ENCODE measurements at places on chromosomes 3 and 15.

DNA sequence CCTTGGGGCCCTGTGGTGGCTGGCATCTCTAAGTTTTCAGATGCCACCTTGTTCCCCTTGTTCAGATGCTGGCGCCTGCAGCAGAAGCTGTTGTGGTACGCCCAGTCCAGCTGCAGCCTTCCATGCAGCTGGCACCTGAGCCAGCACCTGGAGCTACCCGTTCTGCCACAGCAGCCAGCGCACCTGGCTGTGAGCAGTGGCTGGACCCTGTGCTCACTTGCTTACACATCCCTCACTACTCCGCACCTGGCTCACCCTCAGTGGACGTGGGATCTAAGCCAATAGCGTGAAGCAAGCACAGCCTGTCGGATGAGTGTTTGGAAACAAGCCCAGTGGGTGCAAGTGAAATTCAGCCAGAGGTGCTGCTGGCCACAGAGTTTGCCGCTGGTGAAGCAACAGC, 607.5 kb upstream of the BCHE start:
- DNase-seq, result no peak

DNA sequence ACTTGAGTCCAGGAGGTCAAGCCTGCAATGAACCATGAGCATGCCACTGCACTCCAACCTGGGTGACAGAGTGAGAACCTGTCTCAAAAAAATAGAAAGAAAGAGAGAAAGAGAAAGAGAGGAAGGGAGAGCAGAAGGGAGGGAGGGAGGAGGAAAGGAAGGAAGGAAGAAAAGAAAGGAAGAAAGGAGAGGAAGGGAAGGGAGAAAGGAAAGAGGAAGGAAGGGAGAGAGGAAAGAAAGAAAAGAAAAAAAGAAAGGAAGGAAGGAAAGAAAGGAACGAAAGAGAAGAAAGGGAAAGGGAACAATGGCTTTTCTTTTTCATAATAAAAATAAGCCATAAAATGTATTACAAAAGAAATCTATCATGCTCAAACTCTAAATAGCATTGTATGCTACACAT, 116.9 kb downstream of the ZNF385D start:
- DNase-seq, result no peak

GRCh38 chr3:172629470-172629869, 81.4 kb downstream of the NCEH1 start:
- DNase-seq, result peak; percentile 79

DNA sequence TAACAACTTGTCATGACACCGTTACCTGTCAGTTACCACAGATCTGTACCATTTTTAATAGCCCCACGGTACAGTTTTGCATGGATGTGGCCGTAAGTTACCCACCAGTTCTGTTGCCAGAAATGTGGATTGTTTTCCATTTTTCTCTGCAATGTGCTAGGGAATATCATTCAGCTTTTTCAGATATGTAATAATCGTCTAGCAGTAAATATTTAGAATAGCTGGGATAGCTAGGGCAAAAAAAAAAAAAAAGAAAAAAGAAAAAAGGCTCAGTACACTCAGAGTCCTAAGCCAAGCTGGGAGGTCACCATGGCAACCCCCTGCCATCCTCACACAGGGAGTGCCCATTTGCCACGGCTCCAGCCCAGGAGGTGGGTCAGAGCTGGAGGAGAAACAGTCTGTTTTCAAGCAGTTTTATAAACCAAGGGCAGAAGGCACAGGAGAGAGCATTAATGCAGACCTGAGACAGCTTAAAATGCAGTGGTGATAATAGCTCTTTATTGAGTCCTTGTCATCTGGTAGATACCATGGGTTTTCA, 25.2 kb downstream of the PAQR5 start:
- peak; percentile 47 for DNase-seq

- DNase-seq, result peak; percentile 44
Measured at GRCh38 chr3:106610362-106610959, 741.6 kb upstream of the CBLB start.

DNA sequence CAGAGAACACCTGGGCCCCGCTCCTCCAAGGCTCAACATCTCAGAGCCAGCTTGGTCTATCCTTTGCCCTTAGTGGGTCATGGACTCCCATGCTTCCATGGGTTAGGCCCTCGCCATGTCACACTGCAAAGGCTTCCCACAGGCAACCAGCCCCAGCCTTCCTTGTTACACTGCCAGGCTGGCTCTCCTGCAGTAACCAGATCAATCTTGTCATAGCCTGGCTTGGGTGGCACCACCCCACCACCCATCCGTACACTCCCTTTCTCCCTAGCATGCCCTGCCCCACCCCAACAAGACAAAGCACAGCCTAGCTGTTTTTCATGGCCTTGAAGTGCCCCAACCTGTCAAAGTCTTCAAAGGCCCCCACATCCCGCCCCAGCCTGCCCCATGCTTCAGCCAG, 30.5 kb downstream of the CA12 start:
- DNase-seq, result no peak

DNA sequence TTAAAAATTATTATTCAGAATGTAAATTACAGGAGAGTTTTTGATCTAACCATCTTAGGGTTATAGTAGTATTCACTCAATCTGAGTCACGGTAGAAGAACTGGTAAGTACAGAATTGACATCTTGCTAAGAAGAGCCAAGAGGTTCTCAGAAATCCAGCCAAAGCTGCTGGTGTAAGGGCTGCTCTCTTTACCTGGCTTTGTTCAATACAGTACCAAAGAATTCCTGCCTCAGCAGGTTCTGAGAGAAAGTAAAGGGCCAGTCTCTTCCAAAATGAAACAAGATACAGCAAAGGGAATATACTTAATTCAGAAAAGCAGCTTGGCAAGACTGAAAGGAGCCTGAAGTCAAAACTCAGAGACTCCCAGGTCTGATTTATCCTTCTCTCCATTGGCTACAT, 193.1 kb downstream of the TNIK start:
- no peak for DNase-seq

GRCh38 chr3:172125963-172126457, 86.6 kb downstream of the FNDC3B start:
- peak; percentile 84 for DNase-seq

- DNase-seq, result no peak
Measured at GRCh38 chr3:162285259-162285658, 788.7 kb downstream of the OTOL1 start.

GRCh38 chr3:148863814-148864213, 1.3 kb upstream of the CPA3 start:
- DNase-seq, result no peak

GRCh38 chr3:29544701-29545363, 264.0 kb downstream of the RBMS3 start:
- DNase-seq, result no peak

DNA sequence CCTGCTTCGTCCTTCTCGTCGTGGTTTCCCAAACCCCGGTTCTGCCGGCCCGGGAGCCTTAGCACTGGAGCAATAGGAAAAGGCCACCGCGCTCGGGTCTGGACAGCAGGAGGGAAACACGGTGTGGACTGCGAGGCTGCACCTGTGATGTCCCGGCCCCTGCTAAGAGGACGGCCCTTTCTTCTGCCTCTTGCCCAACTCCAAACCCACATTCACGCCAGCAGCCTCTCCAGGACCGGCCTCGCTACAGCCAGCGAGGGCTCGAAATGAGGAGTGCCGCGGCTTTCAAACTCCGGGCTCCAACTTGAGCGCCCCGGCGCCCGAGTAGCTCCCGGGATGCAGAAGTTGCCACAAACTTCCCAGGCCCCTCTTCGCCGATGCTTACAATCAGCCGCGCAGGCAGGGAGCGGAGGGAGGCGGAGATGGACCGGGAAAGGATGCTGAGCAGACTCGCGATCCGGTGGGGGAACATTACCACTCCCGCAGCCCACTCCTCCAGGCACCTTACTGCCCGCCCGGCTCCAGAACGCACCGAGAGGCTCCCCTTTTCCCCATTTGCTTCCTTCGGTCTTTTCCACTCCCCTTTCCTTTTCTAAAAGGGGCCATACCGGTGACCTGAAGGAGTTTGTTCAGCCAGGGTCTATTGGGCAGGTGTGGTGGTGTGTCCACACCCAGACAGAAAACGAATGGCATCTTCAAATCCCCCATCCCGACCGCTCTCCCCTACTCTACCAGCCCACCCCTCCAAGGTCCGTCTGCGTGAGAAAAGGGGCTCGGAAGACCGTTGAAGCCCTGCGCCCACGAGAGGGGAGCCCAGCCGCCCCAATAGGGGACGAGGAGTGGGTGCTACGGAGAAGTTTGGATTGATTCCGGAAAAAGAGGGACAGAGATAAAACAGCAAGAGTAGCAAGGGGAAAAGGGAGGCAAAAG, 18.8 kb upstream of the SATB1 start:
- DNase-seq, result no peak

DNA sequence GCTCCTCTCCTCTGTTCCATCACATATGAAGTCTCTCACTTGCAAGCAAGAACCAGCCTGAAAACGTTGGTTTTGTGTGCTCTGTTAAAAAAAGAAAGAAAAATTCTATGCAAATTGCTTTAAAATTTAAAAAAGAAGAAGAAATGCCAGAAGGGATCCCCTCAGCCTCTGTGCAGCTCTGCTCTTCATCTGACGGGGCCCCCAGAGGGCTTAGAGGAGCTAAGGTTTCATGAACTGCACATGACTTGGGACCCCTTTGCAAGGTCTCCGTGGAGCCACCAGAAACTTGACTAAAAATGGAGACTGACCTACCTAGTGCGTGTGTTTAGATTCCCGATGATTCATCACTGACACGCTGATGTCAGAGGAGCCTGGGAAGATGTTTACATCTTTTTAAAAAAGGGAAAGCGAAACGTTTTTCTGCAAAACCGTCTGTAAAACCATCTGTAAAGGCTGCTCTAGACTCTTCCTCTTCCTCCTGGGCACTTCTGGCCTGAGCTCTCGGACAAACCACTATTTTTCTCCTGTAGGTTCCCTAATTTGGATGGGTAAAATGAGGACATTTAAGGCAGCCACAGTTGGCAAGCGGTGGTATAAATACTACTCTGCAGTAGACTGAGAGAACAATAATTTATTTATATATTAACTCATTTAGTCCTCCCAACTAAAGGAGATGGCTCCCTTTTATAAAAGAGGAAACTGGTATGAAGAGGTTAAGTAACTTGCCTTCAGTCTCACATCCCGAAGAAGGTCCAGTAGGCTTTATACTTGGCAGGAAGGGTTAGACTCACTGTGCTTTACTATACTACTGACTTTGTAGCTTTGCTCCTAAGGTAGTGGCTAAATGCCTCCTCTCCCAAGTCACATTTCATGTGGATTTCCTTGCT, 67.2 kb upstream of the POLG start:
- DNase-seq, result peak; percentile 35

GRCh38 chr3:12194669-12195161, 36.0 kb upstream of the TIMP4 start:
- DNase-seq, result peak; percentile 38

- DNase-seq, result peak; percentile 2
Measured at GRCh38 chr3:192409201-192409837, 318.0 kb downstream of the FGF12 start.

GRCh38 chr3:149160754-149161300, 31.4 kb downstream of the HPS3 start:
- peak; percentile 8 for DNase-seq

DNA sequence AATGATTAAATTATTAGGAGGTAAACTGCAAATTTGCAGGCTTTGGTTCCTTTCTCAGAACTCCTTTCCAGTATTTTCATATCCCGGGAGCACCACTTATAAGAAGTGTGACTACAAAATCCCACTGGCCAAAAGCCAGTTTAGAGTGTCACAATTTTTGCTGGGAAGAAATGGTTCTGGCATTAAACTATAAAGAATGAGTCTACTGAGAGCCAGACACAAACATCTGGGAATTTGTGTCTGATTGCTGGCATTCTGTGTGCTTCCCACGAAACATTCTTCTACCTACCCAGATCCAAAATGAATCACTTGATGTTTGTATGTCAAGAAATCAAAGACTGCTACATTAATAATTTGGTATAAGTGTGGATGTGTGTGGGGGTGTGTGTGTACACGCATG, 82.8 kb downstream of the DUT start:
- peak; percentile 96 for DNase-seq

DNA sequence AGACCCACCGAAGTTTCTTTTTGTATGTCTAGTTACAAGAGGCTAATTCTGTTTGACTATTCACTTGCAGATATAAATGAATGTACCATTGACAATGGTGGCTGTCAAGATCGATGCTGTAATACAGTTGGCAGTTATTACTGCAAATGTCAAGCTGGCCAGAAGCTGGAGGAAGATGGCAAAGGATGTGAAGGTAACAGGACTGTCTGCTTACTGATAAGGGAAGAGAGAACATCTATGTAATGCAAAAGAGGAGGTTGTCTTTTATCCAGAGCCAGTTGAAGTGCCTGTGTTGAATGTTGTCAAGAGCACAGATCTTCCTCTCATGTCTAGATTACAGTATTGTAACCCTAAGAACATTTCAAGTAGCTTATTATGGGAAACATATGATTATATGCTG, 549.5 kb upstream of the GOLIM4 start:
- DNase-seq, result no peak

Data from fibroblast of skin of scalp (primary cell).